Caco-2 (cell line): ENCODE measurements at places on chromosomes 6 and 20.

DNA sequence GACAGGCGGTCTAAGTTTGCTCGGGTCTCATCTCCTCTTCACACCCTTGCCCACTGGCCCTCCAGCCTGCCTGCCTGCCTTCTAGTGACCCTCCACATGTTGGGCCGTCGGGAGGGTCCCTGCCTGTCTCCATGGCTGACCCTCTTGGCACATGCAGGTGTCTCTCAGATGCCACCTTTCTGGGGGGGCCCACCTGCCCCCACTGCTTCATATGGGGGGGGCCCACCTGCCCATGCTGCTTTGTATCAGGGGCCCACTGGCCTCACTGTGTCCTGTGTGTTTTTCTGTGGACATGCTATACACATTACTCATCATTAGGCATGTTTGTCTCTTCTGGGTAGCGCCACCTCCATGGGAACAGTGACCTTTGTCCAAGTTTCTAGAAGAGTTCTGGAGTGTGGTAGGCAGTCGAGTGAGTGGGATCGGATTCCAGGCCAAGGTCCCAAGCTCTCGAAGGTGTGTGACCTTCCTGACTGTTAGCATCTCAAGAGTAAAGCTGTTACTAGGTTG, 40.4 kb upstream of the KIF25 start:
- H3K4me3 ChIP-seq = no peak overlapping the region
- peak overlapping the region; percentile 86 for H3K27ac ChIP-seq
- peaks cover under 1% of the 10 kb centered on the region; the same call in 1 of the 2 replicates for H3K36me3 ChIP-seq
- H3K4me1 ChIP-seq = peaks cover 23% of the 10 kb centered on the region

GRCh38 chr6:137102851-137103492, 58.2 kb upstream of the IL20RA start:
- H3K27ac ChIP-seq = no peak overlapping the region
- H3K36me3 ChIP-seq = no peaks in the 10 kb centered on the region
- no peaks in the 10 kb centered on the region for H3K27me3 ChIP-seq
- no peaks in the 10 kb centered on the region for H3K4me1 ChIP-seq
- no peak for DNase-seq

DNA sequence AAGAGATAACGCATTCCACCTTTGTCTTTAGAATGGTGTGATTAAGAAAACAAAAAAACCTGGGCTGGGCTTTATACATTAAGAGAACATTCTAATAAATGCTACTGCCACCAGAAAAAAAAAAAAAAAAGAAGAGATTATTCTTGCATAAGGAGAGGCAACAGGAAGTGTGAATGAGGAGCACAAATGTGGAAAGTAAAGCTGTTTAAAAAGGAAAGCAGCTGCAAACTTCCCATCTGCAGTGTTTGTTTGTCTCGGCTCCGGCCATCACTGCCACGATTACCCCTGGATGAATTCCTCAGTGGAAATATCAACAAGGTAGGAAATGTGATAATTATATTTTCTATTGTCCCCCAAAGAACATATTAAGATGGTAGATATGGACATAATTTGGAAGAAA, 223.9 kb downstream of the PHF3 start:
- H3K4me1 ChIP-seq = no peaks in the 10 kb centered on the region
- no peaks in the 10 kb centered on the region for H3K27me3 ChIP-seq
- no peak for DNase-seq
- no peak overlapping the region for H3K27ac ChIP-seq
- no peaks in the 10 kb centered on the region for H3K36me3 ChIP-seq
- no peak overlapping the region for H3K4me3 ChIP-seq

GRCh38 chr6:52255434-52255833, 11.1 kb upstream of the IL17F start:
- H3K4me1 ChIP-seq = no peaks in the 10 kb centered on the region; the same call in 1 of the 2 replicates
- no peak for DNase-seq
- H3K27me3 ChIP-seq = no peaks in the 10 kb centered on the region

DNA sequence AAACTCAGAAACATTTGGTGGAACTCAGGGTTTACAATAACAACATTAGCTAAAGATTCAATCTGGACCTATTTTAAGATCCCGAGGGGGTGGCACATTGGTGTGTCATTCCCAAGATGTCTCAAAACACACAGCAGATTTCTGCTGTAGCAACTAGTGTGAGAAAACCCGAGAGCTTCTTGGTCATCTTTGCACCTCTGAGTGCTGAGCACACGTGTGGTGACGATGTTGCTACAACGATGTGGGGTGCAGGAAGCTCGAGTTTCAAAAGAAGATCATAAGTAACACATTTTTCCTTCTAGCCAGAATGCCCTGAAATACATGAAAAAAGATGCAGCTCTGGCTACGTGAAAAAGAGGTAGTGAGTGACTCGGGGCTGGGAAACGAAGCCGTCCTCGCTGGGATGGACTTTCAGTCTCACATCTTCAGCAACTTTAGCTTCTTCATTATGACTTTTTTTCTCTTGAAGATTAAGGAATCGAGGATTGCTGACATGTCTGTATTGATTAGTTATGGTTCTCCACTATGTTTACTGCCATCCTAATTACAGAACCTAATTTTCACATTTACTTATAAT, 1.5 kb downstream of the RAMACL start:
- H3K4me1 ChIP-seq = no peaks in the 10 kb centered on the region
- H3K36me3 ChIP-seq = no peaks in the 10 kb centered on the region
- no peaks in the 10 kb centered on the region for H3K27me3 ChIP-seq

DNA sequence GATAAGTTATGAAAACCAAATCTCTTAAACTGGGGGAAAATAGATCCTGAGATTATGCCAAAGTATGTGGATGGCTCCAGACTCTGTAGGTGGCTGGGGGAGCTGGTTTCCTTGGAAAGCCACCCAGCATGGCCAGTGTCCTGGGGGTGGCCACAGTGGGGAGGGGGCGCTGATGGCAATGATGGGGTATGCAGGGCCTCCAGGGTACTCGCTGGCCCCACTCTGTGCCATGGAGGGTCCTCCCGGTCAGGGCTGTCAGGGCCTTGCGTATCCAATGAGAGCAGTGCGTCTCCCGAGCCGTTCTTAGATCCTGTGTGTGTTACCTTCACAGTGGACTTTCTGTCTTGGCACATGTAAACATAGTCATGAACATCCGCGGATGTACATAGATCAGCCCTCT, 152.8 kb downstream of the TMEM242 start:
- H3K4me1 ChIP-seq = no peaks in the 10 kb centered on the region
- no peak overlapping the region for H3K4me3 ChIP-seq
- no peaks in the 10 kb centered on the region for H3K27me3 ChIP-seq

GRCh38 chr20:46177768-46178167, 59.7 kb downstream of the CD40 start:
- no peaks in the 10 kb centered on the region for H3K36me3 ChIP-seq
- H3K27me3 ChIP-seq = peaks cover 1% of the 10 kb centered on the region
- no peaks in the 10 kb centered on the region for H3K4me1 ChIP-seq
- no peak for DNase-seq
- no peak overlapping the region for H3K27ac ChIP-seq
- H3K4me3 ChIP-seq = no peak overlapping the region

DNA sequence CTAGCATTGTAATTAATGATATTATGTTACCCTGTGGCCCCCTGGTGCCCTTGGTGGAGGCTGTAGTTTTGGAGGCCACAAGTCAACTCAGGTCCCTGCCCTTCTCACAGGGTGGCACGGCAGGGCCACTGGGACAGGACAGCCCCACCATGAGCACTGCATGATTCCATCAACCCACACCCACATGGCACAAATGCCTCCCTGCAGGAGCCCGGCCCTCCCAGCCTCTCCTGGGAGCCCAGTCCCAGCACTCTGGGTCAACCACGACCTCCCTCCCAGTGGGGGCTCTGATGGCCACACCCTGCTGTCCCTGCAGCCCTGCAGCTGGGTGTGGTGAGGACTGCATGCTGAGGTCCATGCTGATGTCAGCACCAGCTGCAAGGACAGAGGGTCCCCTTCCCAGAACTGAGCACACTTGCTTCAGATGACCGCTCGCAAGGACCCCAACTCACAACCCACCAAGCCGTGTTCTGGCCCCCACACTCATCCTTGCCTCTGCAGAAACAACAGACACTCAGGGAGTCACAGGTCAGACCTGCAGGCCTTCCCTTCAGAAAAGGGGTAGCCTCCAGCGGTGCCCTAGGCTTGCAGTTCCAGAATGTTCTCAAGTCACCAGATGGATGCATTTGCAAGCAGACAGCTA, 15.7 kb upstream of the CST7 start:
- no peak for DNase-seq
- H3K4me3 ChIP-seq = no peak overlapping the region
- peaks cover 14% of the 10 kb centered on the region for H3K4me1 ChIP-seq
- H3K36me3 ChIP-seq = no peaks in the 10 kb centered on the region

- DNase-seq = no peak
- peaks cover 20% of the 10 kb centered on the region for H3K4me1 ChIP-seq
- no peaks in the 10 kb centered on the region for H3K27me3 ChIP-seq
- H3K4me3 ChIP-seq = no peak overlapping the region
- H3K27ac ChIP-seq = no peak overlapping the region
- H3K36me3 ChIP-seq = no peaks in the 10 kb centered on the region
Observed at GRCh38 chr6:7974565-7974937, 64.0 kb upstream of the TXNDC5 start.

- H3K27ac ChIP-seq = no peak overlapping the region
- no peaks in the 10 kb centered on the region for H3K36me3 ChIP-seq
- DNase-seq = no peak
- H3K4me3 ChIP-seq = no peak overlapping the region
Observed at GRCh38 chr20:57638173-57638894, 18.1 kb upstream of the ZBP1 start.

- no peak overlapping the region for H3K27ac ChIP-seq
- no peak for DNase-seq
- H3K4me1 ChIP-seq = peaks cover 11% of the 10 kb centered on the region; the same call in 1 of the 2 replicates
- H3K4me3 ChIP-seq = no peak overlapping the region
- no peaks in the 10 kb centered on the region for H3K36me3 ChIP-seq
- no peaks in the 10 kb centered on the region for H3K27me3 ChIP-seq
Observed at GRCh38 chr6:145823328-145823944, 8.8 kb upstream of the FBXO30 start.

DNA sequence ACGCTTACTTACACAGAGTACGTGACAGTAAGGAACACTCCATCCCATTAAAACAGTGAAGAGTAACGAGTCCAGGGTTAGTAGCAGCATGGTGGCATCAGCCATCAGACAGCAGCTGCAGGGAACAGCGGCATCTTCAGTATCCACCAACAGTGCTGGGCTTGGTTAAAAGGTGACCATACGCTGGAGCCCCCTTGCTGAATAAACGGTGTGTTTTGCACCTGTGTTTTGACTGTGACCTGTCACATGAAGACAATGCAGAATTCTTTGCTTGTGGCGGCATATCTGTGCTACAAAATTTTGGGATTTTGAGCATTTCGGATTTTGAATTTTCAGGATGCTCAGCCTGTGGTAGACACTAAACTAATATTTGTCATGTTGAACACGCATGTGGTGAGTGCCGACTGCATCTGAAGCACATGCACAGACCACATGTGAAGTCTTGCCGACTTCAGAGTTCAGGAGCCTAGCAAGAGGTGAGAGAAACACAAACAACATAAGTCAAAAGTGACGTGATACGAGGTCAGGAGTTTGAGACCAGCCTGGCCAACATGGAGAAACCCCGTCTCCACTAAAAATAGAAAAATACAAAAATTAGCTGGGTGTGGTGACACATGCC, 69.3 kb upstream of the FRMD1 start:
- H3K36me3 ChIP-seq = no peaks in the 10 kb centered on the region
- no peak overlapping the region for H3K27ac ChIP-seq
- no peaks in the 10 kb centered on the region for H3K4me1 ChIP-seq

DNA sequence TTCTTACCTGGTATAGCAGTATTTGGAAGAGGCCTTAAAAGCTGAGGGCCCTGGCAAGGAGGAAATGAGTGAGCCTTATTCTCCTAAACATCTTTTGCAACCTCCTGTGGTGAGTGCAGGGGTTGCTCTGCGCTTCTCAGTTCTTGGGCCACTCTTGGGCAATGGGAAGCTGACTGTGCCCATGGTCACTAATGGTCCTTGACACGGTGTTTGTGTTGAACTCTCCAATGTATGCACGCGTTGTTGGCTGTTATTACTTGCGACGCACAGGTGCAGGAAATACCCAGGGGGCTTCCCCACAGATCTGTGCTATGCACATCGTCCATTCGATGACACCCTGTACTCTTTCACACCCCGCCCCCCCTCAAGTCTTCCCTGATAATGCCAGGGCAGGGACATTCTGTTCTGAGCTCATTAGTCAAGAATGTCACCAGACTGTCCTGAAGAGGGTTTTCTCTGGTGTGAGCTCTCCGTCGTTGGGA, 79.7 kb downstream of the EDN1 start:
- H3K4me3 ChIP-seq = no peak overlapping the region
- H3K4me1 ChIP-seq = peaks cover 71% of the 10 kb centered on the region
- DNase-seq = no peak
- peak overlapping the region; percentile 16 for H3K27ac ChIP-seq
- H3K36me3 ChIP-seq = no peaks in the 10 kb centered on the region
- H3K27me3 ChIP-seq = no peaks in the 10 kb centered on the region

GRCh38 chr6:116034327-116034726, 26.4 kb downstream of the FRK start:
- peaks cover 41% of the 10 kb centered on the region for H3K4me1 ChIP-seq
- H3K4me3 ChIP-seq = no peak overlapping the region
- H3K36me3 ChIP-seq = no peaks in the 10 kb centered on the region
- no peak for DNase-seq
- H3K27ac ChIP-seq = peak overlapping the region; percentile 40
- H3K27me3 ChIP-seq = no peaks in the 10 kb centered on the region

DNA sequence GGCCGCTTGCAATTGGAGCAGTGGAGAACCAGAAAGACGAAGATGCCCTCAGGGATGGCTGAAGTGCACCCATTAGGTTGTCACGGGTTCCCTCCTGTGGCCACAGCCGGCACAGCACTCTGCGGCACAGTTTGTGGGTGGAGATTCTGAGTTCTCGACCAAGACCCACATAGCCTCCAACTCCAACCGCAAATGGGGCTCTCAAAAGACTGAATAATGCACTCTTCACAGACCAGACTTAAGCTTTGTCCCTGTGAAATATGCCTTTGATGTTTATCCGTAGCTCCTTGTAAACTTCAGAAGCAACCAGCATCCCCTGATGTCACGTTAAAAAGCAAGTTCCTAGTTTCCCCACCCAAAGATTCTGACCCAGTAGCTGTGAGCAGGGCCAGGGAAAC, 934 bp upstream of the CST9 start:
- no peaks in the 10 kb centered on the region for H3K27me3 ChIP-seq
- H3K4me3 ChIP-seq = no peak overlapping the region
- no peak overlapping the region for H3K27ac ChIP-seq
- DNase-seq = peak; percentile 89
- H3K36me3 ChIP-seq = no peaks in the 10 kb centered on the region

- no peaks in the 10 kb centered on the region for H3K27me3 ChIP-seq
- no peak overlapping the region for H3K4me3 ChIP-seq
- H3K27ac ChIP-seq = no peak overlapping the region
- H3K36me3 ChIP-seq = no peaks in the 10 kb centered on the region
Observed at GRCh38 chr6:50973464-50973863, 154.8 kb downstream of the TFAP2B start.

DNA sequence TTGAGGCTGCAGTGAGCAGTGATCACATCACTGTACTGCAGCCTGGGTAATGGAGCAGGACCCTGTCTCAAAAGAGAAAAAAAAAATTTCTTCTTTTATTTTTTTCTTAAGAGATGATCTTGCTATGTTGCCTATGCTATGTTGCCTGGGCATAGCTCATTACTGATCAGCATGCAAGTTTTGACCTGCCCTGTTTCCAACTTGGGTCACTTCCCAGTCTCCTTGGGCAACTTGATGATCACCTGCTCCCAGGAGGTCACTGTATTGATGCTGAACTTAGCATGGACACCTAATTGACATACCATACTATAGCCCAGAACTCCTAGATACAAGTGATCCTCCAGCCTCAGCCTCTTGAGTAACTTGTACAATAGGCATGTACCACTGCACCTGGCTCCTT, 30.7 kb upstream of the NANP start:
- no peaks in the 10 kb centered on the region for H3K27me3 ChIP-seq
- no peaks in the 10 kb centered on the region for H3K36me3 ChIP-seq
- no peak overlapping the region for H3K27ac ChIP-seq
- no peaks in the 10 kb centered on the region for H3K4me1 ChIP-seq
- no peak overlapping the region for H3K4me3 ChIP-seq
